ENCODE measurements at places on chromosomes 3 and 15.

- no peak for DNase-seq
These were observed 25.3 kb upstream of the TM4SF4 start for GRCh38 chr3:149449182-149449581.

- DNase-seq, result peak; percentile 86
These were observed 21.1 kb upstream of the PLXND1 start for GRCh38 chr3:129627350-129628168.

DNA sequence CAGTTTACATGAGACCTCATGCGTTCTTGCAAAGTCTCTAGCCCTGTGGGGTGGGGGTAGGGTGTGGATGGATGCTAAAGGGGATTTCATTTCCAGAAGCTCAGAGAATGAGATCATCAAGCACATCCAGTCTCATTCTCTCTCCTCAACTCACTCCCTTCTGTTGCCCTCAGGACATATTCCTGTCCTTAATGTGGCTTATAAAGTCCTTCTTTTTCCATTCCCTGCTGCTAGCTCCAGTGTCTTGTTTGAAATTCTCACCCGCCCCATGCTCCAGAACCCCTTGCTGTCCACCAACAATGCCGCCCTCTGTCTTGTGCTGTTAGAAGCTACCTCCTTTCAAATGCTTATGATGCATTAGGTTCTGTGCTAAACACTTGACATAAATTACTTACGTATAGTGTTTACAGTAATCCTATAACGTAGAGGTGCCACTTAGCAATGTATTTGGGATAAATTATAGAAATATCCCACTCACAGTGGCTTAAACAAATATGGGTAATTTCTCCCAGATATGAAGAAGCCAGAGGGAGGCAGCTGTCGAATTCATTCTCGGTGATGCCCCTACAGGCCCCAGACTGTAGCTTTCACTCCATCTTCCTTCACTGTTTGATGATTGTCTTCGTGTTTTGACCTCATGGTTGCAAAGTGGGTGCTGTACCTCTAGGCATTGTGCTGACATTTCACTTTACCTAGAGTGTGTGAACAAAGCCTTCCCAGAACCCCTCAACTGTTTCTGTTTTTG lies 273.1 kb upstream of the TBL1XR1 start:
- DNase-seq, result no peak

- DNase-seq, result no peak
These were observed 44.1 kb downstream of the UMPS start for GRCh38 chr3:124774327-124774718.

DNA sequence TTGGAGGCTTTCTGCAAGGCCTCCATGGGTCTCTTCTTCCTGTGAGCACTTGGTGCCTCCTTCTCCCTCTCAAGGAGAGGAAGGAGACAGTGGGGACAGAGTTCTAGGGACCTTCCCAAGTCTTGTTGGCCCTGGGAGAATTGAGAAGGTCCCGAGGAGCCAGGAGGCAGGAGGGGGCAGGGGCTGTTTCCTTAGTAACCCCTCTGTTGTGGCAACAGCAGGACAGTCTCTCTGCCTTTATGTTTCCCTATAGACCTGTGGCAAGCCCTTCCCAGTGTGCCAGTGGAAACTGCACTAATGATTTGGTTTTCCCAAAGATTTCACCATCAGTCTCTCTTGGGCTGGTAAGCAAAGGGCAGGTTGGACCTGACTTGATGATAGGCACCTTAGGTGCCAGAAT lies 87.8 kb upstream of the GALNT15 start:
- no peak for DNase-seq

- DNase-seq, result peak; percentile 37
These were observed 9.6 kb upstream of the PSMD2 start for GRCh38 chr3:184289426-184289938.

DNA sequence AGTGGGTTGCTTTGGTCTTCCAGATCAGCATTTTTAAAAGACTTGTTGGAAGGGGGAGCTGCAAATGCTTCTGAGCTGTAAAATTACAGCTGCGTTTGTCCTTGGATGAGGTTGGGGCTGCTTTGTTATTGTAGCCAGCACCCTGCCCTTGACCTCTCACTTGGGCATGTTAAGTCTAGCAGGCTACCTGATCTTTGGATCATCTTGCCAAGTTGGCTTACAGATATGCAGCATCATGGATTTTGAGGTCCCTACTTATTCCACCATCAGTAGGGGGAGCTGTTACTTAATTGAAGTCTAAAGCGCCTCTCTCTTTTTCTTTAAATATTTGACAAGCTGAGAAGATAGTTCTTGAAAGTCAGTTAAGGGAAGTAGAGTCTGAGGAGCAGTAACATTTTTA lies 793.0 kb downstream of the MCTP2 start:
- no peak for DNase-seq

- peak; percentile 6 for DNase-seq
These were observed 87.3 kb downstream of the TFG start for GRCh38 chr3:100796556-100796955.

DNA sequence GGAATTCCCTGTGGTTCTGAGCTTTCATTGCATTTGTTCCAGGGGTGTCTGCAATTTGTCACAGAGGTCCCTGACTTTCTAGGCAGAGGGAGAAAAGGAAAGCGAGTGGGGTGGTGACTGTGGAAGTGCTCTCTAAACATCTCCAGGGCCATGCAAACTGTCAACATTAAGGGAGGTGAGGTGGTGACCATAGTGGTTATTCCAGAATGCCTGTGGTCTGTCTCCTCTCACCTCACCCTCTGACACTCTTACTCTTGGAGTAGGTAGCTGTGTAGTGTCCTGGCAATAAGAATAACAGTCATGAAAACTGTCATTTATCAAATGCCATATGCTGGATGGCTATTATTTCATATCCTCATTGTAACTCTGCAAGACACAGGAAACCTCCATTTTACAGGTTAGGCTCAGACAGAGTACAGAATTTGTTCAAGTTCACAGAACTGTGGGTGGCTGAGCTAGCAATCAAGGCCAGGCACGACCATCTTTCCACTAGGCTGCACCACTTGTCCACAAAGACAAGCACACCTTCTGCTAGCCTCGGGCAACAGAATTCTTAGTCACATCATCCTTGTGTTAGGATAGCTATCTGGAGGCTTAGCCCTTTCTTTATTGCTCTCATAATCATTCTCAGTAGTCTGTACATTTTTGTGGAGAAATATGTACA lies 179.4 kb downstream of the CD47 start:
- no peak for DNase-seq

DNA sequence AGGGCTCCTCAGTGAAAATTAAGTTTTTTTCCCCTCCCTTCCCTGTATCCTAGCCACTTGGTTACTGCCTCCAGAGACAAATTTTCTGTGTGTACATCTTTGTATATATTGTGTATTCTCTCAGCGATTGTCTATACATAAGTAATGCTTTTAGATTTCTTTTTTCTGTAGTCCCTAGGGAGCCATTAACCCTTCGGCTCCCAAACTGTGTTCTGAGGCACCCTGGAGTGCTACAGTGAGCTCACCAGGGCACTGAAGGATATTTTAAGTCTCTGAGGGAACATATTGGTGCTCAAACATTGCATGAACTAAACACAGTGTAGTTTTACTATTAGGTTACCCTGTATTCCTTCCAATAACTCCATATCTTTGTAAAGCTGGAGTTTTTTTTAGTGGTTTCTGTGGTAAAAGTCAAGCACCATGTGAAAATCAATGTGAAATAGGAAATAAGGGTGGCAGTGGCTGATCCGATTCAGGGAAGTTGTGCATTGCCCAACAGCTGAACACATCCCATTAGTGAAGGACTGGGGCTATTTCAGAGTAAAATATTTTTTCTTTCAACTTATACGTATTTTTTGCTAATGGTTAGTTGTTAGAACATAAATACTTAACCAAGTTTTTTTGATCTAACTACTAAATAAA lies 43.0 kb downstream of the USP13 start:
- DNase-seq, result no peak

GRCh38 chr3:77513542-77513941 lies 473.6 kb downstream of the ROBO2 start:
- DNase-seq, result no peak

DNA sequence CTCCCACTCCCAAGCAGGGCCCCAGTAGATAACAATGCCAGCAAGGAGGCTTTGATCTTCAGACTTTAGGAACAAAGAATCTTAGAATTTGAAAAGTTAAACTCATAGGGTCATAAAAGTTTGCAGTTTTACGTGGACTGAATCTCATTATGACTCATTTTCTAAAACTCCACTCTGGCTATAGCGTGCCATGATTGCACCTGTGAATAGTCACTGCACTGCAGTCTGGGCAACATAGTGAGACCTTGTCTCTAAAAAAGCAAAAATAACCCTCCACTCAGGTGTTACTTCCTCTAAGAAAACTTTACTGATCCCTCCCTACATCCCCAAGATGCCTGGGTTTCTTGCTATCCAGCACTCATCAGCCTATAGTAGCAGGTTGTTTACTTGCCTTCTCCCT lies 104.5 kb downstream of the IL20RB start:
- no peak for DNase-seq

- no peak for DNase-seq
These were observed 295.9 kb upstream of the UBE2E2 start for GRCh38 chr3:22907161-22907780.

- DNase-seq, result no peak
These were observed 97.4 kb upstream of the KLF13 start for GRCh38 chr15:31228980-31229826.

DNA sequence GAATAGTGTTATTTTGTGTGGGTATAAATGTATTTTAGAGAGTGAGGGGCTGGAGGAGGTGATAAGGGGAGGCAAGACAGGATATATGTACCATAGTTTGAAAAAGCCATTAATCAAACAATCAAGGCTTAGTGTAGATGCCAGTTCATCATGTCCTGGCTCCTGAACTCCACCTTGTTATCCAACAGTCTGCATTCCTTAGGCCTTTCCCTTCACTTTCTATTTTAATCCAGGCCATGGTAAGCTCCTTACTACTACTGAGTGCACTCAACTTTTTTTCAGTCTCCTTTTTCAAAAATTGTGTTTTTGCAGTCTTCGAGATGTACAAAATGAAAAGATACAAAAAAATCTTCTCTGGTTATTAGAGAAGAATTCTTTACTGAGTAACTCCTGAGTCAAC lies 700.5 kb upstream of the NAALADL2 start:
- DNase-seq, result no peak

- DNase-seq, result no peak
These were observed 134.2 kb downstream of the WNT7A start for GRCh38 chr3:13745636-13746035.

DNA sequence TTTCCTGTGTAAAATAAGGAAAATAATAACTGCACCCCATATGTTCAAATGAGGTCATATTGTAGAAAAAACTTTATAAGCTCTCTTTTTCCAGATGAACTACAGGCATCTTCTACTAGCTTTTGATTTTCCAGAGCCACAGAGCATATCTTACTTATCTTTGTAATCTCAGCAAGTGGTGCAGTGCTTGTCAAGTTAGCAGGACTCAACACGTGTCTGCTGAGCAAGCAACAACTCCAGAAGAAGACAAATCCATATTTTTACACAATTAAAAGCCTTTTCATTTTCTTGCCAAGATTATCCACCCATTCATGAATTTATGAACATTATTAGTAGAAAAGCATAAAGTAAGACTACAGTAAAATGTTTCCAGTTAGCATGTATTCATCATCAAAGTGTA lies 14.4 kb upstream of the TSC22D2 start:
- no peak for DNase-seq

GRCh38 chr3:191721390-191721861 lies 260.5 kb downstream of the PYDC2 start:
- DNase-seq, result no peak

- no peak for DNase-seq
These were observed 79.3 kb downstream of the NEK10 start for GRCh38 chr3:27289769-27290413.

- DNase-seq, result no peak
These were observed 6.9 kb upstream of the CACNA2D2 start for GRCh38 chr3:50510325-50510724.

DNA sequence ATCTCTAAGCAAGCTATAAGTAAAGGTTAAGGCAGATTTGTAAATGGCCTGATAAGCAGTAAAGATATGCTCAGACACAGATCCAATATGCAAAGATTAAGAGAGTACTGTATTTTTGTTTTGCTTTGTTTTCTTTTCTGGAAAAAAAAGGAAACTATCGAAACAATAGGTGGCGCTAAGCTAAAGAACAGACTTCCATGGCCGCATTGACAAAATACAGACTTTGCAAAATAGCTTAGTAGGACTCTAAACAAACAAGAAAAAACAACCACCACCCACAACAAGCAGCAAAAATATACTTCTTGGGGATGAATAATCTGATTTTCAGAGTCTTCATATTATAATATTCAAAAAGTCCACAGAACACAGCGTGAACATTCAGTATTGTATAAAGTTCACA lies 758.4 kb upstream of the ROBO1 start:
- no peak for DNase-seq

DNA sequence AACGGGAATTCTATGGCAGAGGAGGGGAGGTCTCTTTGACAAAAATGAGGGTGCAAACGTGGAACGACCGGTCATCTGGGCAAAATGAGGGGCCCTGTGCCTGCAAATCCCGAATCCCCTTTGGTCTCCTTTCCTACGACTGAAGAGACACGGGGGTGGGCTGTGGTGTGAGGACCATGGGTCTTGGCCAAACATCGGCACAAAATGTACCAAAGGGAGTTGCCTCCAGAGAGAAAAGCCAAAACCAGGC lies 498 bp downstream of the ZNF280D start:
- peak; percentile 68 for DNase-seq

- DNase-seq, result no peak
These were observed 3.5 kb upstream of the GALNT15 start for GRCh38 chr3:16171009-16171408.

- no peak for DNase-seq
These were observed 569 bp upstream of the ALDH1A3 start for GRCh38 chr15:100879061-100879463.

DNA sequence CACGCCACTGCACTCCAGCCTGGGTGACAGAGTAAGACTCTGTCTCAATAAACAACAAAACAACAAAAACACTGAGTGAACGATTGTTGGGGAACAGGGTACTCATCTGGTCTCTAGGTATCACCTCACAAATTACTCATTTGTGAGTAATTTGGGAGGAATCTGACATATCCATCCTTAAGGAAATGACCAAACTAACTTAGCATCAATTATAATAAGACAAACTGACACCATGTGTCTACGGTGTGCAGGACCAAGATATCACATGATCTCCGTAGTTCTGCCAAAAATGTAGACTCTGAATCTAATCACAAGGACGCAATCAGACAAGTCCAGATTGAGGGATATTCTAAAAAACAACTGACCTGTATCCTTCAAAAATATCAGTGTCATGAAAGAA lies 12.0 kb upstream of the DAPK2 start:
- no peak for DNase-seq

GRCh38 chr3:72543246-72543645 lies 305.0 kb downstream of the SHQ1 start:
- DNase-seq, result no peak

DNA sequence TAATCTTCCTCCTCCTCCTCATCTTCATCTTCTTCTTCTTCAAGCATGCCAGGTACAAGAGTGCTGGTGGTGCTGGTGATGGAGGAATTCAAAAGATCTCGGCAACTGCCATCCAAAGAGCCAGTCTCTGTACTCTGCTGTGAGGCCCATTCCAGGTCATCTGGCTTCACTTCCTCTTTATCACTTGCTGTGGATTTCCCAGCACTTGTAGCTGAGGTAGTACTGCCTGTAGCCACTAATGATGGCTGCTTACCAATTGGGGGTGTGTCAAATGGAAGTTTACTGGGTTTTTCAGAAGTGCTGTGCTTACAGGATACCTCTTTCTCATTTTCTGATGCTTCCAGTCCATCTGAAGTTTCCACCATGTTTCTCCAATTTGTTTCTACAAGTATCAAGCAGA lies 28.8 kb upstream of the SHC4 start:
- no peak for DNase-seq
